ENCODE measurements at places on chromosomes 12 and 14.

GRCh38 chr12:124379938-124380754 lies 85.3 kb downstream of the RFLNA start:
- no peak for DNase-seq

- no peak for DNase-seq
Measured at GRCh38 chr14:90177539-90178189, 78.7 kb upstream of the PSMC1 start.

- no peak for DNase-seq
Measured at GRCh38 chr12:100463661-100464060, 10.0 kb upstream of the NR1H4 start.

DNA sequence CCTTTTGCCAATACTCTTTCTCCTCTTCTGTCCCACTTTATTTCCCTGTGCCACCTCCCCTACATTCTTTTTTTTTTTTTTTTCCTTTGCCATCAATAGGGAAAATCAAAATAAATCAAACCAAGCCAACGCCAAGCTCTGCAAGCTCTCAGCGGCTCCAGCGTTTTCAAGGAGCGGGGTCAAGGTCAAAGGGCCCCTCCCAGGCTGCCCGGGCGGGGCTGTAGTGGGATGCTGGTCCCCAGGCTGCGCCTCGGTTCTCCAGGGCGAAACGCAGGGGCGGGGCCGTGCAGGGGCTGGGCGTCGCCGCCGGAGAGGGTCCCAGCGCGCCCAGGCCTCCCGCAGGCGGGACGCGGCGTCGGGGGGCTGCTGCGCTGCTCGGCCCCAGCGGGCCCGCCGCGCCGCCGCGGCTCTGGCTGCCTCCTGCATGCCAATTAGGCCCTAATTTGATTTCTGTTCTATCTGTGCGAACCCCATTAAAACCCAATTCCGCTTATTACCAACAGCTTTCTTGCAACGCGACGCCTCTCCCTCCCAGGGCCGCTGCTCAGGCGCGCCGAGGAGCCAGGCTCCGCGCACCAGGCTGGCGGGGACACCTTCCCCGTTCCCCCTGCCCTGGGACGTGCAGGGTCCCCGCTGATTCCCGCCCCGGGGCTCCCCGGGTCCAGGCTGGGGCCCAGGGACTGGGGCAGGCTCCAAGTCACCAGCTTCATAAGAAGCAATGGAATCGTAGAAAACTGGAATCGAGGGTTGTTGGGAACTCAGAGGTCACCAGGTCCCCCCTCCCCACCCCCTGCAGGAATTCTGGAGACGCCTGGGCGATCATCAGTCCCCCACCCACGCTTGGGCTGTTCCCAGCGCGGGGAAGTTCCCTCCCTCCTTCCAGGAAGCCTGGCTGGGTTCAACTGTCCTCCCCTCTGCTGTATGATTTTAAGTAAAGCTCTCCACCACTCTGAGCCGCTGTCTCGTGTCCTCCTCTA lies 50.7 kb upstream of the MAP1LC3B2 start:
- no peak for DNase-seq

DNA sequence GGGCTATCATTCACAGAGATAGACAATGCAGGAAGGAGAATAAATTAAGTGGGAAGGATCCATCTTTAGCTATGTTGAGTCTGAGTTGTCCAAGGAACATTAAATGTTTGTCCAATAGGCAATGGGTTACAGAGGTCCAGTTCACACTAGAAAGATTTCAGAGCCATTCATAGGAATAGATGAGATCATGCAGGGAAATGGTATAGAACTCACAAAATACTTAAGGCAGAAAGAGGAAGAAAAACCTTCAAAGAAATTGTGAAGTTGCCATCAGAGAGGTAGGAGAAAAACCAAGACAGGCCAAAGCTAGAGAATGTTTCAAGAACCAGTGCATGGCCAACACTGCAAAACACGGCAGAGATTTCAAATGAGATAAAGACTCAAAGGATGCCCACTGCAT lies 94.1 kb downstream of the PHLDA1 start:
- no peak for DNase-seq

- DNase-seq, result no peak
Measured at GRCh38 chr12:75710361-75711069, 199.1 kb upstream of the KRR1 start.

All from activated gamma-delta T cell treated with anti-CD3 and anti-CD28 coated beads, Interleukin-2, amount 50 U/mL, for 16 hours (primary cell).